ENCODE measurements at places on chromosomes 4 and X.

DNA sequence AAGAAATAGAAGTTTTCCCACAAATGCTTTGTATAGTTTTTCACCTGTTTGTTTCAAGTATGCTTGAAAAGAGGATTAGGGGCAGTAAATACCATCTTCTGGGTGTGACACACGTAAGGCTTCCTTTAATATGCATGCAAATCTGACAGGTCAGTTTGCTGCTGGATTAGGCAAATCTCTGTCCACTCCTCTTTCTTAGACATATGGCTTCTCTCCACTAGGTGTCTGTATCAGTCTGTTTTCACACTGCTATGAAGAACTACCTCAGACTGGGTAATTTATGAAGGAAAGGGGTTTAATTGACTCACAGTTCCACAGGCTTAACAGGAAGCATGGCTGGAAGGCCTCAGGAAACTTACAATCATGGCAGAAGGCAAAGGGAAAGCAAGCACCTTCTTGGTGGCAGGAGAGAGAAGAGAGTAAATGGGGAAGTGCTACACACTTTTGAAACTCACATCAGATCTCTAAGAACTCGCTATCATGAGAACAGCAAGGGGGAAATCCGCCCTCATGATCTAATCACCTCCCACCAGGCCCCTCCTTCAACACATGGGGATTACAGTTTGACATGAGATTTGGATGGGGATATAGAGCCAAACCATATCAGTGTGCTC, 66.9 kb downstream of the TAB3 start:
- no peak for DNase-seq

GRCh38 chr4:178632415-178632814, 1190.2 kb upstream of the AGA start:
- no peak for DNase-seq

DNA sequence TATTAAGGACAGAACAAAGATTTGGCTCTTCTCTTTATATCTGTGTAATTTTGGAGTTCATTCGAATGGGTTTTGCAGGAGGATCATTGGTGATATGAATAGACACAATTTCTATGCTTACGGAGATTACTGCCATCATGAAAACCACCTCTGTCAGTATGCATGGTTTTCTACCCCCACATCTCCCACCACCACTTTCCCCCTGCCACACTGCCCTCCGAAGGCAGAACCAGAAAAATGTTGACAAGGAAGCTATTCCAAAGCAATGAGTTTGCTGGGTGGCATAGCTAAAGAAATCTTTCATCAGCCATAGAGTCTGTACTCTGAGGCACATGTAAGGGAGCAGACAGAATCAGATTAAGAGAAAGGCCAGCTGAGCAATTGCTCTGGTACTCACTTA, 567.3 kb upstream of the ACTRT1 start:
- no peak for DNase-seq

GRCh38 chr4:45971108-45971507, 152.7 kb downstream of the GABRG1 start:
- no peak for DNase-seq

GRCh38 chr4:72531768-72532290, 37.2 kb downstream of the ADAMTS3 start:
- no peak for DNase-seq

DNA sequence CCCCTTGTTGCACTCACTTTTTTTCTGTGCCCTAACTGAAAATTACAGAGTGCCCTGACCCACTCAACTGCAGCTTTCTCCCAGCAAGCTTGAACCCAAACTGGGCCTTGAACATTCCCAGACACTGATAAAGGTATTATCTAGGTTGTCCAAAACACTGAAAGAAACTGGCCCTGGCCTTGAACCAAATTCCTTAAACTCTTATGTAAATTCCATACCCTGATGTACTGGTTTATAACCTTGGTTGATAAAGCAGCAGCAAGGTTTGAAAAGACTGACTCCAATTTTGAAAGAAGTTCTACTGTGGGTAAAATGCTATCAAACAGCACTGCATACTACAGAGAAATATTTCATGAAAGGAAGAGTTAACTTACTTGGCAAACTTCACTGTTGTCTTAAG, 125.6 kb downstream of the PHF8 start:
- DNase-seq: no peak
